ENCODE measurements at places on chromosomes 2 and 18.

DNA sequence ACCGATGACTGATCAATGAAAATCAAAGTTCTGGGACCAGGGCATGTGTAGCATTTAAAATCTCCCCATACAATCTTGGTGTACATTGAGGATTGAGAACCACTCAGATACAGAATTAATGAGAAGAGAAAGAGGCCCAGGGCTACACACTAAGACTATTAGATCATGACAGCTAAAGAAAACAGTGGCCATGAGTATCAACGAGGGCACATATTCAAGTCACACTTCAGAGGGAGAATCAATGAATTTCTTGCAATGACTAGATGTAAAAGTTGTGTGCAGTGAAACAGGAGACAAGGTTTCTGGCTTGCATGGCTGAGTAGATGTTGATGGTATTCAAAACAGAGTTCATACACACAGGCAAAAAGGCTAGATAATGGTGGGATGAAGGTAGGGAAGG, 29.1 kb downstream of the METTL8 start:
- no peak for DNase-seq

- no peak for DNase-seq
These were observed 98.7 kb downstream of the CYP26B1 start for GRCh38 chr2:72048881-72049477.

- DNase-seq = no peak
These were observed 59.0 kb upstream of the UPP2 start for GRCh38 chr2:158042666-158043065.

- DNase-seq = no peak
These were observed 6.6 kb downstream of the TTLL4 start for GRCh38 chr2:218717262-218717661.

GRCh38 chr18:35619464-35619863, 37.9 kb downstream of the GALNT1 start:
- no peak for DNase-seq

DNA sequence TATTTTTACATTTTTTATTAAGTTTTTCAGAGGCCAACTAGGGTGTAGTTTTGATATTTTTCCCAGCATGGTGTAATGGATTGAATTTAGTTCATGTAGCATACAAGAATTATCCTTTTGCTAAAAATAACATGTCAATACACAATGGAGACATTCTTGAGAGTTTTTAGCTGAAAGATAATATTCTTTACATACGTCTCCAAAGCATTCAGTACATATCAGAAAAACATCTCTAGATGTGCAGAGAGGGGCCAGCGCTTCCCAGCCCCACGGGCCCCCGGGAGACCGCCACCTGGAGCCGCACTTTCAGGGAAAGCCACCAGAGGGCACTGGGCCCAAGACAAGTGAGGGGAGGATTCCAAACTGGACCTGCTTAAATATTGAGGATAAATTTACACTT, 499.4 kb downstream of the GALR1 start:
- no peak for DNase-seq

DNA sequence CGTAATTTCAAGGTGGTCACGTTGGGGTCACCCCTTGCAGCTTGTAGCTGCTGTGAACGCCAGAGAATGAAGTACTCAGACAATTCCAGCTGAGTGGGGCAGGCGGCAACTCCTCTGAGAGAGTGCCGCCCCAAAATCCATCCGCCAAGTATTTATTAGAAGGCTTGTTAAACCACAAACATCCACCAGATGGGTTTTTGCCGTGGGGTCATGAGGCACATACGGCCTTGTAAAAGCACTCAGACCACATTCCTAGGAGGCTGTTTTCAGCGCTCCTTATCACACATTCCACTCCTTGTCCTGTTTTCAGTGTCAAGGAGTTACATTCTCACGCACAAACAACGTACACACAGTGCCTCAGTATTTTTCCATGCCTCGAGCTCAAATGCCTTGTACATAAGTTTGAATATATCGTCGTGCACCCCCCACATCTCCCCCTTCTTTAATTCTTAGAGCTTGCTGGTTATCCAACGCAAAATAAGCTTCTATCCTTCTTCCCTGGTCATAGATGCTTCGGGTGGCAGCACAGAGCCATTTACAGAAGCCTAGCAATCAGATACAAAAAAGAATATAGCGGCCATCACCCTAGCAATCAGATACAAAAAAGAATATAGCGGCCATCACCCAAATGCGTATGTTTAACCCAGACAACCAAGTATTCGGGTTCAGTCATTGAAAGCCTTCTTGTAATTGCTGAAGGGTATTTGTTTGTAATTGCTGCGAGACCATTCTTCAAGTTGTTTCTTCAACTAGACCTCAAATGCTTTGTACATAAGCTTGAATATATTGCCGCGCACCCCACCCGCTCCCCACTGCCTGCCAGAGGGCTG, 7.3 kb downstream of the ALPP start:
- DNase-seq = no peak

DNA sequence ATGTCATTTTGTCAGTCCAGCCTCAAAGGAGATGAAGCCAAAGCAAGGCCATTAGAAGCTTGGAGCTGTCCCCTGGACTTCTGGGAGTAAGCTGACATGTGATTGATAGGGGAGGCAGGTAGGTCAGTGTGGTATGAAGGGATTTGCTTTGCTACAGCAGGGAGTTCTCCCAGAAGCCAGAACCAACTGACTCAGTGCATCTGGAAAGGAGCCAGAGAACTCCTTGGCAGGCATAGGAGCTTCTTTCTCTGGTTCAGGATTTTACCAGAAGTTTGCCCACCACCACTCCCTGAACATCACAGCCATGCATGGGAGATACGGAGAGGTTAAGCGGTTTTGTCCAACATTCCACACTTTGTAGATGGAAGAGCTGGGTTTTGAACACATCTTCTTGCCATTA, 24.5 kb upstream of the KCNE4 start:
- DNase-seq = no peak

DNA sequence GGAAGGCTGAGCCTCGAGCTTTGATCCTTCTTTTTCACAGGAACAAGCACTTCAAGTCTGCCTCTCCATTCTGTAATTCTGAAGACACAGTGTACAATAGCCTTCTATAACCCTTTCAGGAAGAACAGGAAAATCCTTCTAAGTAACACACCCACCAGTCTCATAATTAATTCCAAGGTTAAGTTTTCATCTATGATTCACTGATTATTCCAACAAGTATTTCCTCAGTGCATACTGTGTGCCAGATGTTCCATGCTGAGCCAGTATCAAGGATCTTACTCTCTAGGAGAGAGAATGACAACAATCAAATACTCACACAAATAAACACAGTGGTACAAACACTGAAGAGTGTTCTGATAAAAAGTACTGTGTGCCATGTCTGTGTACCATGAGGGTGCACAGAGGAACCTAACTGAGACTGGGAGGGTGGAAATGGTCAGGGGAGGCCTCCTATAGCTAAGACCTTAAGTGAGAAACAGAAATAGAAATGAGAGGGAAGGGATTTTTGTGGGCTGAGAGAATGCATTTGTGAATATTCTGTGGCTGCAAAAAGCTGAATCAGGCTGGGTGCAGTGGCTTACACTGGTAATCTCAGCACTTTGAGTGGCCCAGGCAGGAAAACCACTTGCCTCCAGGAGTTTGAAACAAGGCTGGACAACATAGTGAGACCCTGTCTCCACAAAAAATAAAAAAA, 7.3 kb upstream of the MTLN start:
- no peak for DNase-seq

GRCh38 chr2:18907508-18907907, 318.1 kb upstream of the NT5C1B start:
- no peak for DNase-seq

DNA sequence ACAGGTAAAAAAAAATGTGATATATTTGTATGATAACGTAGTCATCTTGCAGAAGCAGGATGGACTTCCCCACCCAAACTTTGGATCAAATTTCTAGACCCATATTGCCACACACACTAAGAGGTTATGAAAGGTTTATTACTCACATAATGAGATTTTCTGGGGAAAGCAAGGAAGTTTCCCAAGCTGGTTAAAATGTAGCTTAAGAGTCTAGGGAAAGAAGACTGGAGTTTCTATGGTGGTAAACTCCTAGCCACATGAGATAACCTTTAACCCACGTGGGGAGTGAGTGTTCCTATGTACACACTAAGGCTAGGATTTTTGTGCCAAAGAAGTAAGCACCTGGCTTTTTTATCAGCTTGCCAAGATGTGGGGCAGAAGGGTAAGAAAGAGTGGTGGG, 335.7 kb upstream of the UBE2E3 start:
- no peak for DNase-seq

DNA sequence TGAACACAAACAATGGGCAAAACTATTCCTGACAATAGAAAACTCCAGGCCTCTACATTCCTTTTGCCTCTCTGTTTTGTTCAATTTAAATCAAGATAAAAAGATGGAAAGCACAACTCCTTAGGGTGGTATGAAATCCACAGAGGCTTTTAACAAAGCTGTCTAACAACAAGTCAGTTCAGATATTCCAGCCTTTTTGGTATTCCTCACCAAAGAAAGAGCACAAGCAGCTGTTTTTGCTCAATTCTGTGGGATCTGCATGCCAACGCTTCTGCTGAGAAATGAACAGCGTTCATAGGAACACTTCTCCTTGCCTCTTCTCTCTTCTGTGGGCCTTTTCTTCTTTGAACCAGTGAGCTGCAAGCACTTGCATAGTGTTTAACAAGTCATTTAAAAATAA, 411.6 kb upstream of the TCF4 start:
- DNase-seq = no peak

DNA sequence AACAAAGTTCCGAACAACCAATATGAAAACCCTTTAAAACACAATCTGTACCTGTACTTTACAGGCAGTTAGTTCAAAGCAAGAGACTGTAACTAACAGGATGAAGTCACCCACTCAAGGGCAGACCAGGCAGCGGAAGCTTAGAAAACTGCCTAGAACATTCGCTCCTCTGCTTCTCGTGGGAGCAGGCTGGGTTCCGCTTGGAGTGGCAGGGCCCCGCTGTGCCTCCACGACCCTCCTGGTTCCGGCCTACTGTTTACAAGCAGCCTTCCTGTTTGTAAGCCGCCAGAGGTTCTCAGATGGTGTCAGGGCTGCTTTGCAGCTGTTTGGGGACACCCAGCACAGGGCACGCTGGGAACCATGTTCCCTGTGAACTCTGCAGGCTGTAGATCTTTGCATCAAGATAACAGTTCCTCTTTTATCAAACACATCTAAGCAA, 31.3 kb downstream of the CIB4 start:
- no peak for DNase-seq

- DNase-seq = no peak
These were observed 47.9 kb downstream of the ARHGEF33 start for GRCh38 chr2:38937548-38937947.

DNA sequence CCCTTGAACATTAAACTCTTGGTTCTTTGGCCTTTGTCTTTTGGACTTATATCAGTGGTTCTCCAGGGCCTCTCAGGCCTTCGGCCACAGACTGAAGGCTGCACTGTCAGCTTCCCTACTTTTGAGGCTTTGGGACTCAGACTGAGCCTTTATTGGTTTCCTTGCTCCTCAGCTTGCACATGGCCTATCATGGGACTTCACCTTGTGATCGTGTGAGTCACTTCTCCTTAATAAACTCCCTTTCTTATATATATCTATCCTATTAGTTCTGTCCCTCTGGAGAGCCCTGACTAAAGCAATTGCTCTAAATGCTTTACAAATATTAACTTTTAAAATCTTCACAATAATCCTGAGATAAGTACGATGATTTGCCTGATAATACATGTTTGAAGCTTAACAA, 353.6 kb upstream of the TRIB2 start:
- no peak for DNase-seq

DNA sequence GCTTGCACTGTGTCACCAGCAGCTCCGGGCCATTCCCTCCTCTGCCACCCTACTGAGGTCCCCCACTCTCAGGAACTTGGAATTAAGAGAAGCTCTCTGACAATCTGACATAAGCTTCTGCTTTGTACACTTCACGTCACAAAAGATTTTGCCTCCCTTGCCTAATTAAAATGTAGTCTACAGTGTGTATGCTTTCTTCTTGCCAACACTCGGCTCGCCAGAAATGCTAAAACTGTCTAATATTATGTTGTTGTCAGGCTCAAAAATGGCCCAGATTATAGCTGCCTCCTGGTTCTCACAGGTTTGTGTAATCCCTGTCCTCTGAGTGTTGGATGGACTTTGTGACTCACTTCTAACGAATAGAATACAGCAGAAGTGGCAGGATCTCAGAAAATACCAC, 474.7 kb downstream of the MBD2 start:
- DNase-seq = no peak

DNA sequence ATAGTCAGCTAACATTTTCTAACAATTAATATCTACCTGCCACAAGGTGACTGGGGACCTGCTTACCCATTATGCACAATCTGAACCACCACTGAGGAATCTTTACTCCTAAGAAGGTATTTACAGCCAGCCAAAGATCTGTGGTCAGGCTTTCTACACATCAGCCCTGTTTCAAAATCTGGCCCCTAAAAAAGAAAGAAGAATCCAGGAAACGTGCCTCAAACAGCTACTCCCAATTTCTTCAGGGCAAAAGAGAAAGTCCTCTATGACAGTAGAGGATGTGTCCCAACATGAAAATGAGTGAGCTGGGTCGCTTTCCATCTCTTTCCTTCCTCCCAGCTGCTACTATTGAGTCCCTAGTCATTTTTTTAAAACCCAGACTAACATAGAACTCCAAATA, 79.5 kb downstream of the EPB41L3 start:
- no peak for DNase-seq

DNA sequence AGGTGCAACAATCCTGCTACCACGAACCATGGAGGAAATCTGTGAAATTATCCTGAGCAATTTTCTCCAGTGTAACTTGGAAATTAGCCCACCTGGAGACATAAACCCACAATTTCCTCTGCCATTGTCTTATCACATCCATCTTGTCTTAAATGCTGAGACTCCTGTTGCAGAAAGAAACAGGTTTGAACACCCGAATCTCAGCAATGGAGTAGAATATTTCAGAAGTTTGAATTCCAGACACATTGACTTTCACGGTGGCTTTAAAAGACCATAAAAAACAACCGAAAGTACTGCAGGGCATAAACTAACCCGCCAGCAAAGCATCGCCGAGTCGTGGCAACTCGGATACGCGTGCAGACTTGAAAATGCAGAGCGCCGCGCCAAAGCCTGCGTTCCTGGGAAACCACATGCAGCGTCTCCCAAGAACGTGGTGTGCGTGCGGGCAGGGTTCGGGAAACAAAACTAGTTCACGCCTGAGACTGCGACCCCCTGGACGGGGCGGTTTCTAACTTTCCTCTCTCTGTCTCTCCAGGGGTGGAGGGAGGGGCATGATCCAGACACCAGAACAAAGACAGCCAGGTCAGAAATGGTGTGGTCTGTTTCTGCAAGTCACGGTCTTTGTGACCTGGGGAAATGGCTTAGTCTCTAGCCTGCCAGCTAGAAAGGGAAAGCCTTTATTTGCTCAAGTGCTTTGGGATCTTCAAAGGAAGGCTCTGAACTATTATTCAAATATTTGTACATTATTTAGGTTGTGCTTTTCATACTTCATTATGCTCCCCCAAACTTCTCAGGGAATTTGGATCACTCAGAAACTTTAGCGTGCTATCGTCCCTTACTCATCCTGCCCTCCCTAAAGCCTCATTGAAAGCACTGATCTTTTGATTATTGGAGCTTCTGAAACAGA, 26.9 kb upstream of the KCTD1 start:
- DNase-seq = no peak

- no peak for DNase-seq
These were observed 268.2 kb upstream of the SESTD1 start for GRCh38 chr2:179532863-179533278.

- no peak for DNase-seq
These were observed 61.4 kb downstream of the RBM43 start for GRCh38 chr2:151200277-151200676.

GRCh38 chr2:38806733-38807059, 28.7 kb downstream of the GEMIN6 start:
- DNase-seq = no peak

- DNase-seq = no peak
These were observed 28.4 kb downstream of the SIX3 start for GRCh38 chr2:44969936-44970335.

Data from stimulated activated CD8-positive, alpha-beta memory T cell treated with anti-CD3 and anti-CD28 coated beads, Interleukin-4, amount 100 ng/mL, for 1 hour (primary cell).